Natural killer cell (primary cell): ENCODE measurements at places on chromosomes 3 and 15. TPM values are rescaled to one million over a fixed set of nuclear protein-coding genes. Genes with fewer than 3 reads are reported as not detected.

MAP2K5 gene
- total RNA-seq: 25.6 TPM

B3GALNT1 gene
- total RNA-seq: 2.5 TPM

RETNLB gene
- total RNA-seq: not detected

LRRC3B gene
- total RNA-seq: not detected

DNA sequence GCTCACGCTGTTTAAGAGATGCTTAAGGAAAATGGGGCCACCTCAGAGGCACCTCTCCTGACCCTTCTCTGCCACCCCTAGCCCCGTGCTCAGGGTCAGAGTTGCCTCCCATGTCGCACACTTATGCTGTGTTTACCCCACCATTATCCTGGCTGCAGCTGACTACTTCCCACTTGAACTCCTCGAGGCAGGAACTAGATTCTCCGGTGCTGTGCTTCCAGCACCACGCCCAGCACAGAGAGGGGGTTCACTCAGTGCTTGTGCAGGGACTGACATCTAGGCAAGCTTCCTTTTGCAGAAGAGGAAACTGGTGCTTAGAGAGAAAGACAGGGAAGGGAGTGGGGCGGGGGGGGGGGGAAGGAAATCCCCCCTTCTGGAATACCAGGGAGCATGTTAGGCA is 340.1 kb downstream of the RORA start:
- no peaks in the 10 kb centered on the region for H3K27me3 ChIP-seq
- DNase-seq: no peak
- H3K4me3 ChIP-seq: no peak overlapping the region
- H3K27ac ChIP-seq: no peak overlapping the region

GRCh38 chr3:39249453-39250115 is 30.3 kb downstream of the CX3CR1 start:
- no peak overlapping the region for H3K4me3 ChIP-seq
- peak overlapping the region; percentile 57 for H3K27ac ChIP-seq
- no peaks in the 10 kb centered on the region for H3K27me3 ChIP-seq
- H3K36me3 ChIP-seq: peaks cover 2% of the 10 kb centered on the region
- H3K4me1 ChIP-seq: peaks cover 47% of the 10 kb centered on the region

GRCh38 chr15:81966631-81967030 is 79.2 kb downstream of the MEX3B start:
- no peak overlapping the region for H3K4me3 ChIP-seq
- no peaks in the 10 kb centered on the region for H3K36me3 ChIP-seq
- H3K27ac ChIP-seq: no peak overlapping the region
- H3K4me1 ChIP-seq: no peaks in the 10 kb centered on the region
- DNase-seq: no peak

GRCh38 chr3:150367757-150368156 is 40.3 kb upstream of the TSC22D2 start:
- no peaks in the 10 kb centered on the region for H3K27me3 ChIP-seq
- H3K36me3 ChIP-seq: no peaks in the 10 kb centered on the region
- no peaks in the 10 kb centered on the region for H3K4me1 ChIP-seq
- DNase-seq: no peak
- no peak overlapping the region for H3K4me3 ChIP-seq

DNA sequence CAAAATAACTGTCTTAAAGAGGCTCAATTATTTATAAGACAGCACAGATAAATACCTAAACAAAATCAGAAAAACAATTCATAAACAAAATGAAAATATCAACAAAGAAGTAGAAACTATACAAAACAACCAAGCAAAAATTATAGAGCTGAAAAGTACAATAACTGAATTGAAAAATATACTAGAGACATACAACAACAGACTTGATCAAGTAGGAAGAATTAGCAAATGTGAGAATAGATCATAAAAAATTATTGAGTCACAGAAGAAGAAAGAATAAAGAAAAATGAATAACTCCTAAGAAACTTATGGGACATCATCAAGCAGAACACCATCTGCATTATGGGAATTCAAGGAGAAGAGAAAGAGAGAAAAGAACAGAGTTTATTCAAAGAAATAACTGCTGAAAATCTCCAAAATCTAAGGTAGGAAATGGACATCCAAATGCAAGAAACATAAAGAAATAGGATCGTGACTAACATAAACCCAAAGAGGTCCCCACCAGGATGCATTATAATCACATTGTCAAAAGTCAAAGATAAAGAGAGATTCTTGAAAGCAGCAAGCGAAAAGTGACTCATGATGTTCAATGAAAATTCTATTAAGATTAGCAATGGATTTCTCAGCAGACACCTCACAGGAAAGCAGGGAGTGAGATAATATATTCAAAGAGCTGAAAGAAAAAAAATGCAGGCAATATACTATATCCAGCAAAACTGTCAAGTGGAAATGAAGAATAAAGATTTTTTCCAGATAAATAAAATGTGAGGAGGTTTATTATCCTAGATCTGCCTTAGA is 85.9 kb downstream of the DCLK3 start:
- no peak for DNase-seq
- no peaks in the 10 kb centered on the region for H3K36me3 ChIP-seq
- no peaks in the 10 kb centered on the region for H3K27me3 ChIP-seq
- no peak overlapping the region for H3K27ac ChIP-seq
- no peak overlapping the region for H3K4me3 ChIP-seq

GRCh38 chr15:26598704-26599103 is 174.2 kb downstream of the GABRB3 start:
- no peak overlapping the region for H3K27ac ChIP-seq
- no peak for DNase-seq
- no peaks in the 10 kb centered on the region for H3K4me1 ChIP-seq
- no peaks in the 10 kb centered on the region for H3K27me3 ChIP-seq

DNA sequence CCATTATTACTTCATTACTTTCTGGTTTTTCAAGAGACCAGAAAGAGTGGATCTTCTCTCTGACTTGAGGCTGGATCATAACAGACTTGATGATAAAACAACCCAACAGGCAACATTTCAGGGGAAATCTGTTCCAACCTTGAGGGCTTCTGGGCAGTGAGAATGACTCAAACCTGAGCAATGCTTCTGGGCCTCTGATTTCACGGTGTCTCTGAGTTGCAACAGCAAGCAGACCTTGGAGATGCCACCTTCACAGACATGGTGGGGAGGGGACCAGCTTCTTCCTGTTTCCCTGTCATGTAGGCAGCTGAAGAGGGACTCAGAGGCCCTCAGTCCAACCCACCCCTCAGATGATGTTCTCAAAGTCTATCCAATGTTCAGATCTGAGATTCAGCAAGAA is 104.0 kb downstream of the ABHD5 start:
- H3K27me3 ChIP-seq: no peaks in the 10 kb centered on the region
- H3K4me1 ChIP-seq: no peaks in the 10 kb centered on the region
- no peak overlapping the region for H3K27ac ChIP-seq
- no peak for DNase-seq
- H3K36me3 ChIP-seq: no peaks in the 10 kb centered on the region

DNA sequence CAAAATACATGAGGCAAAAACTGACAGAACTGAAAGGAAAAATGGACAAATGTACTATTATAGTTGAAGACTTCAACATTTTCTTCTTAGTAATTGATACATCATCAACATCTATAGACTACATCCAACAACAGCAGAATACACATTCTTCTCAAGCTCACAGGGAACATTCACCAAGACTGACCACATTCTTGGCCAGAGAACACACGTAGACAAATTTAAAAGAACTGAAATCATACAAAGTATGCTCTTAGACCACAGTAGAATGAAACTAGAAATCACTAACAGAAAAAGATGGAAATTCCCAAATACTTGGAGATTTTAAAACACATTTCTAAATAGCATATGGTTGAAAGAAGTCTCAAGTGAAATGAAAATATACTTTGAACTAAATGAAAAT is 55.1 kb upstream of the NSMCE3 start:
- H3K36me3 ChIP-seq: no peaks in the 10 kb centered on the region
- no peak for DNase-seq
- no peak overlapping the region for H3K4me3 ChIP-seq
- no peaks in the 10 kb centered on the region for H3K27me3 ChIP-seq

- H3K27ac ChIP-seq: no peak overlapping the region
- DNase-seq: peak; percentile 11
- H3K4me1 ChIP-seq: peaks cover 10% of the 10 kb centered on the region
- H3K27me3 ChIP-seq: no peaks in the 10 kb centered on the region
- H3K36me3 ChIP-seq: no peaks in the 10 kb centered on the region
Observed at GRCh38 chr3:13262493-13263211, 157.5 kb downstream of the NUP210 start.

DNA sequence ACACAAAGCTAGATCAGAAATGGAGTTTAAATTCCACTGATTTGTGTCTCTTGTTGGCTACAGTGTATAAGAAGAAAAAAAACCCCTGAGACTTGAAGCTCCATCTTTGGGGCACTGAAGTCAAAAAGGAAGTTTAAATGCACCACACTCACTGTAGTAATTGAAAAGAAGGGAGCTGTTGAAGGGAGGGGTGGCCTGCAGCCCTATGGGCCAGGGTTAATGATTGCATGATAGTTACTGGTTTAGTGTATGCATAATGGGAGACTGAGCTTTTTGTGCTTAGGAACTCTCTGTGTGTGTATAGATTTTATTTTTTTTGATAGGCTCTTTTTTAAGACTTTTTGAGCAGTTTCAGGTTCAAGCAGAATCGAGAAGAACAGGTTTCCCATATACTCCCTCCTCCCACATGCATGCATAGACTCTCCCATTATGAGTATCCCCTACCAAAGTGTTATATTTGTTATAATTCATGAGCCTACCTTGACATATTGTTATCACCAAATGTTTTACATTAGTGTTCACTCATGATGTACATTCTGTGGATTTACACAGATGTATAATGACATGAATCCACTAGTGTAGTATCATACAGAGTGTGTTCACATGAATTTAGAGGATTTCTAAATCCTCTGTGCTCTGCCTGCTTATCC is 88.2 kb downstream of the TNFAIP8L3 start:
- H3K27ac ChIP-seq: no peak overlapping the region
- H3K4me1 ChIP-seq: no peaks in the 10 kb centered on the region
- H3K36me3 ChIP-seq: peaks cover 11% of the 10 kb centered on the region

GRCh38 chr3:150958683-150959082 is 13.8 kb downstream of the CLRN1 start:
- no peaks in the 10 kb centered on the region for H3K4me1 ChIP-seq
- H3K36me3 ChIP-seq: no peaks in the 10 kb centered on the region
- no peak overlapping the region for H3K4me3 ChIP-seq
- DNase-seq: no peak
- no peaks in the 10 kb centered on the region for H3K27me3 ChIP-seq

DNA sequence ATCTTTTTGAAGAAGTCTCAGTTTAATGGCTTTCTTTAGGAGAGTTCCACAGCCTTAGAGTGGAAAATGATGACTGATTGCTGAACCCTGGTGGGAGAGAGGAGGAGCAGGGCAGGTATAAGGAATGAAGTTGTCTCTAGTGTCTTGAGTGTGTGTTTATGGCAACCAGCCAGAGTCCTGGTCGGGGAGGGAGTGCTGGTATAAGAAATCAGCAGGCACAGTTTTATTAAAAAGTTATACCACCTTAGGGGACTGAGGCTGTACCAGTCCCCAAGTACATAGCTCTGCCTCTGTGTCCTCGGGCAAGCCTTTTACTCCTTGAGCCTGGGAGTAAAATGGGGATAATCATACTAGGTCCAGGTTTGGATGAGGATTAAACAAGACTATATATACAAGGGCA is 29.8 kb downstream of the SLC22A14 start:
- H3K4me3 ChIP-seq: no peak overlapping the region
- H3K27ac ChIP-seq: no peak overlapping the region
- peaks cover 8% of the 10 kb centered on the region for H3K4me1 ChIP-seq
- no peaks in the 10 kb centered on the region for H3K36me3 ChIP-seq
- no peaks in the 10 kb centered on the region for H3K27me3 ChIP-seq

GRCh38 chr3:56915966-56916586 is 114.3 kb upstream of the ARHGEF3 start:
- H3K27me3 ChIP-seq: no peaks in the 10 kb centered on the region
- peak; percentile 86 for DNase-seq
- peak overlapping the region; percentile 60 for H3K4me3 ChIP-seq
- H3K4me1 ChIP-seq: peaks cover 39% of the 10 kb centered on the region
- H3K27ac ChIP-seq: peak overlapping the region; percentile 75

DNA sequence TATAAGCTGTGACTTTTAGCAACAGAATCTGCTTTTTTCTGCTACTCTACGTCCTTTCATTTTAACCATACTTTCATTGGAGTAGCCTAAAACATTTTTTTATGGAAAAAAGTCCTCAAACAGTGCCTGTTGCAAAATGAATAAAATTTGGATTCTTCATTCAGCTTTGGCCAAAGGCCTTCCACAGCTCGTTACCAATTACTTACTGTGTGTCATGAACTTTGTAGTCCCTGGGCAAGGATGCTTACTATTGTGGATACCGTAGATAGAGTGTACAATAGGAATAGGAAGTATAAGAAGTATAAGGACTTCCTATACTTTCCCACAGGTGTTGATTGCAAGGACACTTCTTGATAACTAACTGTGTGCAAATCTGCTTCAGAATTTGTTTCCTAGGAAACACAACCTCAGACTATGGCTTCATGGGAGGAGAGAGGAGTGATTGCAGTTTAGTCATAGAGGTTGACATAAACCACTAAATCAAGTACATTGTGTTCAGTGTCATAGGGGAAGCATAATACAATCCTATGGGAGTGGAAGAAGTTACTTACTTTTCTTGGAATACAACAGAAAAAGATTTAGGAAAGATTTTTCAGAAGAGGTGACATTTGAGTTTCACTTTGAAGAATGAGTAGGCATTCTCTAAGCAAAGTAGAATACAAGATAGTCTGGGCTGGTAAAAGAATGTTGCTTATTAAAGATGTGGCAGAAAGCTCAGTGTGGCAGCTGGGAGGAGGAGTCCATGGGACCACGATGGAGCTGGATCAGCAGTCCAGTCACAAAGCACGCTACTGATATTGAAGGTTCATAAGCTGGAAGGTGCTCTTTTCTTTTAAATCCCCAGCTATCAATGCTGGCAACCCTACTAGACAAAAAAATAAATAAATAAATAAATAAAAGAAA is 309.7 kb upstream of the TPRG1 start:
- DNase-seq: no peak
- peaks cover 8% of the 10 kb centered on the region for H3K36me3 ChIP-seq
- no peak overlapping the region for H3K4me3 ChIP-seq
- no peaks in the 10 kb centered on the region for H3K27me3 ChIP-seq

- peaks cover 21% of the 10 kb centered on the region for H3K27me3 ChIP-seq
- no peak for DNase-seq
- peak within 1 kb of the TSS; percentile 6 for H3K4me3 ChIP-seq
- H3K36me3 ChIP-seq: no peaks in the 10 kb centered on the region
- no peak within 1 kb of the TSS for H3K27ac ChIP-seq
Observed at GRCh38 chr3:120450600-120451271, at the start of gene FSTL1. FSTL1 (minus strand) TSS chr3:120450992; CDS start chr3:120450746, 246 bp downstream.

DNA sequence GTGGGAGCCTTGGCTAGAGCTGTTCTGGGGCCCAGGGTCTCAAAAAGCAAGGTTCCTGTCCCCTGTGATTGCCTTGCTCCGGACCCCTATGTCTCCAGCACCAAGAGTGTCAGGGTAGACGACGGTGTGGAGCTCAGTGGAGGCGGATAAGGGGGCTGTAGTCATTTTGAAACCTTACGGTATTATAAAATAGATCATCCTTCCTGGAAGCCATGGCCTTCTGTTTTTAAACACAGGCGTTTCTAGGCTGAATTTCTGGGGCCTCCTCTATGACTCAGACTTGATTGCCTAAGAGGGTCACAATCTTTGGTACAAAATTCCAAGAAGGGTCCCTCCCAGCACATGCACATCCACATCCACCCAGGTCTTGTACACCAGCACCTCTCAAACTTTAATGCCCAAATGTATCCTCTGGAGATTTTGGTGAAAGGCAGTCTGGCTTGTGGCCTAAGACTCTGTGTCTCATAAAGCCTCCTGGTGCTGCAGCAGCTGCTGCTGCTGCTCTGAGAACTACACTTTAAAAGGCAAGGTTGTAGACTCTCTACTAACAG is 70.5 kb upstream of the XCR1 start:
- no peak overlapping the region for H3K4me3 ChIP-seq
- DNase-seq: peak; percentile 30
- peak overlapping the region; percentile 87 for H3K27ac ChIP-seq
- no peaks in the 10 kb centered on the region for H3K36me3 ChIP-seq
